Activated T-cell treated with anti-CD3 and anti-CD28 coated beads for 4 hours (primary cell): ENCODE measurements at places on chromosomes 7 and 10.

- DNase-seq = no peak
These were observed 239.4 kb downstream of the CHCHD3 start for GRCh38 chr7:132842478-132842877.

DNA sequence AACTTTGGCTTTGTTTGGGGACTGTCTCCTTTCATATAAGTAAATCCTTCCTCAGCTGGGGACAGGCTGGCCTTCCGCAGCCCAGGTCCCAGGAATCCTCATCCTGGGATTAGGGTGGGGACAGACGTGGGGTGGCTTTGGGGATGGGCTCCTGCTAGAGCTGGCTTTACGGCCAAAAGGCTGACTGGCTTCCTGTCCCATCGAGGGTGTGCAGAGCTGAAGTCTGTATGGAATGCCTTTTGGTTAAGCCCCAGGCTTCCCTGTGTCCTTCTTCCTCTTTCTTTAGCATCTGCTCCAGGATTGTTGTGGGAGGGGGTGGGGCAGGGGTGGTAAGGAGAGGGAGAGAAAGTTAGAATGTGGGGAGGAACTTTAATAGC lies 59.4 kb upstream of the AQP1 start:
- DNase-seq = no peak

- DNase-seq = no peak
These were observed 30.4 kb downstream of the XPNPEP1 start for GRCh38 chr10:109892931-109893330.

DNA sequence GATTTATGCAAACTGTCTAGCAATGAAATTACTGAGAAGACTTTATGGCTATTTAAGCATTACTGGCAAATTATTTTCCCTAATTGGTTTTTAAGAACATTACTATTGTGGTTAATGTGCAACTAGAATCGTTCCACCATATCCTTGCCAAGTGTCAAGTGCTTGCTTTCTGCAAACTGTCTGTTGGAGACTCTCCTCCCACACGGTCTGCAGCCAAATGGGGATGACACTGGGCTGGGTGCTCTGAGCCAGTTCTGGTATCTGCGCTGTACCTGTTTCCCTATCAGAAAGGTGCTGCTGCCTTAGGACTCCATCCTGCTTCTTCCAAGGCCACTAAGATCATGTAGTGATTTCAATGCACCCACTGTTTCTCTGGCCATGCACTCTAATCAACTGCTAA lies 110.4 kb downstream of the RAMP3 start:
- no peak for DNase-seq

GRCh38 chr7:19708397-19709248 lies at the start of gene POLR1F:
TSS of gene POLR1F (minus strand) at chr7:19709037. CDS start at chr7:19709016, 21 bp downstream.
- peak; percentile 94 for DNase-seq

DNA sequence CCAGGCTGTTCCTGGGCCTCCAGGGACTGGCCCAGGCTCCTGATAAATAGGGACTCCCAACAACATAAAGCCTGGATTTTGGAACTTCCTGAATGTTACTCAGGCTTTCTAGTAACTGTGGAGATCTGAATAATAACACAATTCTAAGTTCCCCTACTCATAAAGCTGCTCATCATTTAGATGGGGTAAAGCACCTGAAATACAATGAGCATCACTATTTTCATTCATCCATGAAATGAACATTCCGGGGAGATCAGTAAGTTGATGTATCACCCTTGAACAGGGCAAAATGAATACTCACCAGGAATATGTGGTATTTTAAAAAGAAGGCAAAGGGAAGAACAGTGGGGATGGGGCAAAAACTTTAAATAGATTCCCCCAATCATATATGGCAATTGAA lies 48.3 kb upstream of the ATRNL1 start:
- no peak for DNase-seq

- no peak for DNase-seq
These were observed 15.9 kb upstream of the SLC25A16 start for GRCh38 chr10:68543004-68543918.

GRCh38 chr10:133154996-133155778 lies 4.8 kb upstream of the KNDC1 start:
- no peak for DNase-seq

GRCh38 chr10:1394155-1394912 lies 338.1 kb downstream of the WDR37 start:
- no peak for DNase-seq

- no peak for DNase-seq
These were observed 81.7 kb upstream of the NFE2L3 start for GRCh38 chr7:26070290-26070689.

DNA sequence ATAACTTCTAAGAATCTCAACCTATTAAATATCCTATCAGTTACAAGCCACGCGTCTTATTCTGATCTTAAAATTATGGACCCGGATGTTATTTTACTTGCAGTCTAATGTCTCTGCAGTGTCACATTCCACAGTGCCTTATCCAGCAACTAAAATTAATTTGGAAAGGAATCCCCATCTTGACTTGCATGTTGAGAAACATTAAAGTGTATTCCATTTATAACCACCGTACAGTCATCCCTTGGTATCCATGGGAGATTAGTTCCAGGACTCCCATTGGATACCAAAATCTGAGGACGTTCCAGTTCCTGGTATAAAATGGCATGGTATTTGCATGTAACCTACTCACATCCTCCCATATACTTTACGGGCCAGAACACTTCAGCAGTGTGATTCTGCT lies 194.7 kb downstream of the ARHGAP21 start:
- no peak for DNase-seq

DNA sequence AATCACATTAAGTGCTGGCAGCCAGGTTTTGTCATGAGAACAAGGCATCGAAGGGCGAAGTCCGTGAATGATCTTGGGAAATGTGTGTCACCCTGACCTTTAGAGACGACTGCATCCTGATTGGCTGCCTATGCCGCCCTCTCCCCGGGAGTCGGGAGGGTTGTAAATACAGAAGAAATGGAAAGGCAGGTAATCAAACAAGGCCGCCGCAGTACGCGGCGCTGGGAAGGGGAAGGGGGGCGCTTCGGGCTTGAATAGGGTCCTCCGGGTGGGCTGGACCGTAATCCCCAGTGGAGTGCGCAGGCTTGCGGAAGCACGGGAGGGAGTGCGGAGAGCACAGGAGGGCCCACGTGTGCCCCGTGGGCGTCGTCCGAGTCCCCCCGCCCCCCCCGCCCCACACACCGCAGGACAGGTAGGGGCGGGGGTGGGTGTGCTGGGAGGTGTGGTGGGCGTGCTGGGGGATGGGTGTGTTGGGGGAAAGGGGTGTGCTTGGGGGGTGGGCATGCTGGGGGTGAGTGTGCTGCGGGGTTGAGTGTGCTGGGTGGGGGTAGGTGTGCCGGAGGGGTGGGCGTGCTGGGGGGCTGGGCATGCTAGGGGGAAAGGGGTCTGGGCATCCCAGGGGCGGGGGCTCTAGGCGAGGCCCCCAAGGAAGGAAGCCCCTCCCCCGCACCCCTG lies 169.4 kb downstream of the ARHGAP12 start:
- peak; percentile 58 for DNase-seq

- DNase-seq = no peak
These were observed 184.3 kb upstream of the CTBP2 start for GRCh38 chr10:125344573-125345171.

DNA sequence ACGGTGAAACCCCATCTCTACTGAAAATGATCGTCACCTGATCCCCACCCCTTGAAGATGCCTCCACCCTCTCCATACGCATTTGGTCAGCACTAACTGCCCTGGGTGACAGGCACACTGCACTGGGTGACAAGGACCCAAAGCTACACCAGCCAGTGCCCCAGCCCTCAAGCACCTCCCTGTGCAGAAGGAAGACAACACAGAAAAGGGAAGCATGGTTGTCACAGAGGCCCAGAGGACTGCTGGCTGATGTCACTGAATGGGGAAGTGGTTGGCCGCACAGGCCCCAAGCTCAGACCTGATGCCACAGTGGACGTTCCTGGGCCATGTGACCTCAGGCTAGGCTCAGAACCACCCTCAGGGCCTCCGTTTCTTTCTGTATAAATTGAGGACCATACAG lies 4.2 kb upstream of the PILRA start:
- no peak for DNase-seq

- no peak for DNase-seq
These were observed 363.2 kb downstream of the PRPF18 start for GRCh38 chr10:13949844-13950542.

DNA sequence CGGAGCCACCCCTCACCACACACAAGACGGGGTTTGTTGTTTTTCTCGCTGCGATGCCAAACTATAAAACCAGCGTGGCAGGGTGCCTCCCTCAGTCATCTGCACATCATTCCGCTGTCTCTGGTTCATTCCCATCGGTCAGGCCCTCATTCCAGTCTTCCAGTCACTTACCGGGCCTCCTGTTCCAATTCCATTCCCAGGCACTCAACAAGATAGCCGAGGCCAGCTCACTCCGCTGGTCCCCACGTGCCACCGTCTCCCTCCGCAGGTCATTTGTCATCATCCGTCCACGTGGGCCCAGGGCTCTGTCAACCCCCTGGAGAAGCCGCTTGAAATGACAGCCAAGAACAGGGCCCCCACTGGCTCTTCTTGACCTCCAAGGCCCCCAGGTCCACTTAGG lies 6.1 kb upstream of the TMEM184A start:
- no peak for DNase-seq

- DNase-seq = peak; percentile 2
These were observed 604 bp upstream of the STAM start for GRCh38 chr10:17643339-17643754.

- DNase-seq = no peak
These were observed 18.7 kb downstream of the SEC24C start for GRCh38 chr10:73762915-73763314.

GRCh38 chr7:40587419-40587818 lies 452.6 kb downstream of the SUGCT start:
- DNase-seq = no peak
